ENCODE measurements at places on chromosomes 4 and X.

DNA sequence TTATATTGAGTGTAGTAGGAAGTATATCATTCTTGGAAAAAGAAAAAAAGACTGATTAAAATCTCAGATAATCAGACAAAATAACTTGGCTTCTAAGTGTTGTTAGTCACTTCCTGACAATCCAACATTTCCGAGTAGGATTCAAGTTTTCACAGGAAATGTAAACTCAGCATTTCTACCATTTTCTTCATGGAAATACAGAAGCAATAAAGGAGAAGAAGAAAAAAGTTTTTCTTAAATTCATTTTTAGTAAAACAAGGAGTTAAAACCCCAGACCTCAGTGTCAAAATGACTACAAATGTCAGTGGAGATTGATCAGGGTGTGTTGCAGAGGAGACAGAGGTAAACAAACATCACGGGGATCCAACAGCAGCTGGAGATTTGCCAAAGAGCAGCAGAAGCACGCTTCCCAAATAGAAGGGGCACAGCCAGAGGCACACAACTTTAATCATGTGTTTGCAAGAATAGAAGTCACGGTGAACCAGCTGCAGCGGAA lies 129.3 kb upstream of the FAM9B start:
- DNase-seq = no peak

DNA sequence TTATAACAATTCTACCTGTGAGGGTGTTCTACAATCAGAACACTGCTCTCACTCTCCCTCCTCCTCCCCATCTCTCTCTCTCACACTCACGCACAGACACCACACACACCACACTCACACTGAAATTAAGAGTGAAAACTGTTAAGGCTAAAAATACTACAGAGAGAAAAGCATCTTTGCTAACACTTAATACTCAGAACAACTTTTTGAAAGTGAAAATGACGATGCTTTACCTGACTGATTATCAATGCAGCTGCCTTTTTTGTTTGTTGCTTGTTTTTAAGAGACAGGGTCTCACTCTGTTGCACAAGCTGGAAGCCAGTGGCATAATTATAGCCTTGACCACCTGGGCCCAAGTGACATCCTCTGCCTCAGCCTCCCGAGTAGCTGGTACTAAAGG lies 222.4 kb downstream of the APBB2 start:
- DNase-seq = no peak

- no peak for DNase-seq
These were observed 9.9 kb downstream of the NSG1 start for GRCh38 chr4:4396628-4397440.

GRCh38 chr4:15118292-15118691 lies 116.0 kb downstream of the CPEB2 start:
- DNase-seq = no peak

GRCh38 chr4:63663870-63664269 lies 745.4 kb downstream of the TECRL start:
- DNase-seq = no peak

- DNase-seq = no peak
These were observed 671.4 kb downstream of the ZNF674 start for GRCh38 chrX:45873781-45874180.

GRCh38 chr4:23717528-23718248 lies 172.2 kb downstream of the PPARGC1A start:
- DNase-seq = no peak

DNA sequence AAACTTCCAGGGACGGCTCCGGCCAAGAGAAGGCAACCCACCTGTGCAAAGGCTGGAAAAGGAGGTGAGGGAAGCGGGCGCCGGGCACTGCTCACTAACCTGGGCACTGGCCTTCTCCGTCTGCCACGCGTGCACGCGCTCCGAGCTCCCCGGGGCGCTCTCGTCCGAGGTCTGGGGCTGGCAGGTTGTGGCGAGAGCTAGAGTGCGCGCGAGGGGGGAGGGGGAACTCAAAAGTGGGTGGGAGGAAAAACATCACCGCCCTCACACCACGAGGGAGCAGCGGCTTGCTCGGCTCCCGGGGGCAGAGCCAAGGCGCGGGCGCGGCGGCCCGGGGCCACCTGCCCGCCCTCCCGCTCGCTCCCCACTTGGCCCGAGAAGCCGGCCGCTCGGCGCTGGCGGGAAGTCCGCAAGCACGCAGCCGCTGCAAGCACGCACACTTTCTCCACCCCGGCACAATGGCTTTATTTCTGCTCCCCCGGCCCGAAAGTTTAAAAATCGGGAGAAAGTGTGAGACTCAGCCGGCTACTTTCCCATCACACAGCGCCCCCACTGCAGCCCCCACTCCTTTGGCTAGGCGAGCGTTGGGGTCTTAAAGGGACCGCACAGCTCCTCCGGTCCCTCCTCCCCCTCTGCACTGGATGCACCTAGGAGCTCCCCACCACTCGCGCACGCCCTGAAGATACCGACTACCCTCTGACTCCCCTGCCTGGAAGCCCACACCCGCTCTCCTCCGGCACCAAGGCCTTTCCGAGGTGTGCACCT lies at the start of gene CHRDL1:
Gene CHRDL1, minus strand, starts transcription at position 173 of the 762 bp plus-strand sequence. CDS start 3,636 bp downstream, outside the sequence.
- DNase-seq = no peak

GRCh38 chr4:107631560-107631959 lies 88.5 kb downstream of the PAPSS1 start:
- DNase-seq = no peak

GRCh38 chr4:7337196-7338058 lies 97.3 kb downstream of the PSAPL1 start:
- DNase-seq = no peak

- no peak for DNase-seq
These were observed 44.5 kb downstream of the STIM2 start for GRCh38 chr4:26905172-26905571.

DNA sequence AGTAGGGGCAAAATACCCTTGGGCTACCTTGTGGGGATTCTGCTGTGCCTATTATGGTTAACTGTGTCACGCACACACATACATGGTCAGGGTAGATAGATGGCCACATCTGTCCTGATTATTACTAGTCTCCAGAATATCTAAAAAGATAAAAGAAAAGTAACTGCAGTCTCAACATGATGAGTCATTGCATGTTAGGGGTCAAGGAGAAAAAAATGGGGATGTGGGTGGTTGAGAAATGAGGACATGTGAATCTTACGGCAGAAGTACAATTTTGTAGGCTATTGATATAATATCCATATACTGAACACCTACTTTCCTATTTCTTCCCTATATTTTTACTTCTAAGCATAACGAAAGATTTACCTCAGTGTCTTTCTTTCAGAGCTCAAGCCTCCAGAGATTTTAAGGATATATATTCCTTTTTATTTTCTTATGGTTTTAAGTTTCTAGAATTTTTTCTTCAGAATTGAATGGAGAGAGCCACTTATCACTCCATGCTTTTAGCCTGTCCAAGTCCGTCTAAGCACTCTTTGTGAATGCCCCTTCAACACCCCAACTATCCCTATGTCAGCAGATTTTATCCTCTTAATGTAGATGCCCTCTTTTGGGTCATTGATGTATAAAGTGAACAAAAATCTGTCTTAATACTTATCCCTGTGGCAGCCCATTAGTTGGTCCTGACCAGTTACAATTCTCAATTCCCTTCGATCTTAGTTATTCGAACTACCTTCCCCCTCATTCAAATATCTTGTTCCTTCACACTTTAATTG lies 642.2 kb downstream of the IQCM start:
- DNase-seq = no peak

GRCh38 chrX:3451571-3451970 lies 105.1 kb upstream of the MXRA5 start:
- DNase-seq = no peak

- DNase-seq = peak; percentile 53
These were observed 154.2 kb downstream of the FHIP1A start for GRCh38 chr4:151563194-151563593.

- no peak for DNase-seq
These were observed 80.7 kb downstream of the SYNPO2 start for GRCh38 chr4:118969359-118969758.

GRCh38 chr4:151537687-151538086 lies 128.7 kb downstream of the FHIP1A start:
- DNase-seq = no peak

- no peak for DNase-seq
These were observed 127.5 kb upstream of the AFF2 start for GRCh38 chrX:148372925-148373324.

GRCh38 chr4:89263265-89263664 lies 44.3 kb downstream of the GPRIN3 start:
- DNase-seq = no peak

DNA sequence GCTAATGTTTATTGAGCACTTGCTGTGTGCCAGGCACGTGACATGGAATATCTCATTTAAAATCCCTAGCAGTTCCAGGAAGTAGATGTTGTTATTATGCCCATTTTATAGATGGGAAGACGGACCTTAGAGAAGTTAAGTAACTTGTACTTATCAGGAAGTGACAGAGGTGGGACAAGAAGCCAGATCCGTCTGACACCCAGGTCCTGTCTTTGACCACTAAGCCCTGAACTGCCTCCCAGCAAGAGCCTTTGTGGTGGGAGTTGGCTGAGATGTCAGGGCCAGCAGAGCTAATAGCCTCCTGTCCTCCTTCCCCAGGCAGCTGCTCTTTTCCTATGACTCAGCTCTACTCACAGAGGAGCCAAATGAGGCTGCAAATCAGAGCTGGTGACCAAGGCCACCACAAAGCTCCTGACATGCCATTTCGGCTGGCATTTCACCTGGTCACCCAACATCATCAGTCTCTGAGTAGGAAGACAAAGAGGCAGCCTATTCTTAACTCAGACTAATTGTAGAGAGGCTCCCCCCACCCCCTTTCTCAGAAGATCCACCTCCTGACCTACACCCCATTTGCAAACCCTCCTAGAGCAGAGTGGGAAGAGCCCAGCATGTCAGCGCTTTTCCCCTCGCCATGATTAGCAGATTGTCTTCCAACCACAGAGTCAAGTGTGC lies 175.1 kb upstream of the KIT start:
- DNase-seq = no peak

DNA sequence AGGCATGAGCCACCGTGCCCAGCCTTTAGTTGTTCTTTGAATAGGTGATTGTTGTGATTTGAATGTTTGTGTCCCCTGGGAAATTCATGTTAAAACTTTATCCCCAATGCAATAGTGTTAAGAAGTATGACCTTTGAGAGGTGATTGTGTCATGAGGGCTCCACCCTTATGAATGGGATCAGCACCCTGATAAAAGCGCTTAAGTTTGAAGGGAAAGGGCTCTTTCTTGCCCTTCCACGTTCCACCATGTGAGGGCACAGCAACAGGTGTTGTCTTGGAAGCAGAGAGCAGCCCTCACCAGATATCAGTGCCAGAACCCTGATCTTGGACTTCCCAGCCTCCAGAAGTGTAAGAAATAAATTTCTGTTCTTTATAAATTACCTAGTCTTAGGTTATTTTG lies 33.7 kb upstream of the RP2 start:
- DNase-seq = no peak

DNA sequence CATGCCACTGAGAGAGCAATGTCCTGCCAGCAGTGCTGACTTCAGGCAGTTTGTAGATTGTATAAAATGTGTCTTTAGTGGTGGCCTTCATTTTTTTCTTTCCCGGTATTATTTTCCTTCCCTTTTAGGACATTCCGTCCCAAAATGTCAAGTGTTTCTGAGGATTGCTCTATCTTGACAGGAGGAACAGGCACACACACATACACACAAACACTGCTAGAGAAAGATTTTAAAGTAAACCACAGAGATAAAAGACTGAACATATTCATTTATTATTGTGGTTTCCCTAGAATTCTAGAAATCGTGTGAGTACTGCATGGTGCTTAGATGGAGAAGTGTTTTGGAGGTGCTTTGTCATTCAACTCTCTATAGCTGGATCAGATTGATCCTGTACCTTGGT lies 111.9 kb downstream of the GABRB1 start:
- no peak for DNase-seq

DNA sequence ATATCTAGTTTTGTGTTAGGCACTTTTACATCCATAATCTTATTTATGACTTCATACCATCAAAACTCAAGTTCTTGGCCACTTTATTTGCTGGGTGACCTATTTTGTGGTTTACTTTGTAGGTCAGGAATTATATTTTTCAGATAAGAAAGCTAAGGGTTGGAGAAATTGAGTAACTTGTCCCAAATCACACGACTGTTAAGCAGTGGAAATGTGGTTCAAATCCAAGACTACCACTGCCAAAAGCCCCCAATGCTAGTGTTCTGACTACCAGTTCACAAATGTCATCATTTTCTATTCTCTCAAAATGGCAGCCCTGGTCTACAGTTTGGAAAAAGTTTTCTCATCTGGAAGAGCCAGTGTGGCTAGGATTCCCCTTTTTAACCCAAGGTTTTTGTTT lies 74.6 kb downstream of the OPHN1 start:
- DNase-seq = no peak

- no peak for DNase-seq
These were observed 34.7 kb downstream of the CSN3 start for GRCh38 chr4:70277121-70277520.

- no peak for DNase-seq
These were observed 326.8 kb downstream of the TRIML1 start for GRCh38 chr4:188466001-188466400.

DNA sequence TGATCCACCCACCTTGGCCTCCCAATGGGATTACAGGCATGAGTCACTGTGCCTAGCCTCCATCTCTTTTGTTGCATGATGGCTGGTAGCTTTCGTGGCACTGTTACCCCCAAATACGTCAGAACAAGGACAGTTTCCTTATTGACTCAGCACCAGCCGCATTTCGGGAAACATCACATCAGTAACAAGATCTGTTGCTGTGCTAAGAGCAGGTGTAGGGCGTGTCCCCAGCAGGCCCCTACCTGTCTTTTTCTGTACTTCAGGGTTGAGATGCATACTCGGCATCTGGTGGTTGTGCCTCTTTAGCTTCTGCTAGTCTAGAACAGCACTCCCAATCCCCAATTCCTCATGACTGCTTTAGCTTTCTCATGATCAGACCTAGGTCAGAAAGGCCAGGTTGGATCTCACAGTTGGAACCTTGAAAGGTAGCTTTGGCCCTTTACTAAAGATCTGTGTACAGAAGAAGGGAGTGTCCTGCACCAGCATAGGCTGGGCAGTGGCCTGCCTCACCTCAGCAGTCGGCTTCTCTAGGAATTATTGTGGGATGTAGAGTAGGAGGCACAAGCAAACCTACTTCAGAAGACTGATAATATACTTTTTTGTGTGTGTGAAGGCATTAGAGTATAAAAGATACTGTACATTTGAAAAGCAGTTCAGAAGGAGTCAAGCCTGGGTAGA lies 36.8 kb downstream of the NSD2 start:
- DNase-seq = no peak

- DNase-seq = no peak
These were observed 275.5 kb downstream of the RAB28 start for GRCh38 chr4:13208558-13209193.

DNA sequence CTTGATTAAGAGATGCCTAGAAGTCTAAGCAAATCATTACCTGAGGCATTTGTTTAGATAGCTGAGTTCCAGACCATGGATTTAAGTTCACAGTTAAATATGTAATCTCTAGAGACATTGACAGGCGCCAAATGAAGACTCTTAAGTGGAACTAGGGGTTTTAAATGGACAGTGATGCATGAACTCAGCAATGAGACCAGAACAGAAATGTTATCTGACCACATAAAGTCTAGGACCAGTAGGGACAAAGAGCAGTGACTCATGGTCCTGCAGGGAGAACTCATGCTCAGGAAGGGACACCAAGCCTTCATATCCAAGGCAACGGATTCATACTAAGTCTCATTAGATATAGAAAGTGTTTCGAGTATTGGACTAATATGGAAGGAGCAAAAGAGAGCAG lies 152.3 kb downstream of the PPARGC1A start:
- no peak for DNase-seq

All from naive thymus-derived CD8-positive, alpha-beta T cell (primary cell).